ENCODE measurements at places on chromosomes 11 and 22.

DNA sequence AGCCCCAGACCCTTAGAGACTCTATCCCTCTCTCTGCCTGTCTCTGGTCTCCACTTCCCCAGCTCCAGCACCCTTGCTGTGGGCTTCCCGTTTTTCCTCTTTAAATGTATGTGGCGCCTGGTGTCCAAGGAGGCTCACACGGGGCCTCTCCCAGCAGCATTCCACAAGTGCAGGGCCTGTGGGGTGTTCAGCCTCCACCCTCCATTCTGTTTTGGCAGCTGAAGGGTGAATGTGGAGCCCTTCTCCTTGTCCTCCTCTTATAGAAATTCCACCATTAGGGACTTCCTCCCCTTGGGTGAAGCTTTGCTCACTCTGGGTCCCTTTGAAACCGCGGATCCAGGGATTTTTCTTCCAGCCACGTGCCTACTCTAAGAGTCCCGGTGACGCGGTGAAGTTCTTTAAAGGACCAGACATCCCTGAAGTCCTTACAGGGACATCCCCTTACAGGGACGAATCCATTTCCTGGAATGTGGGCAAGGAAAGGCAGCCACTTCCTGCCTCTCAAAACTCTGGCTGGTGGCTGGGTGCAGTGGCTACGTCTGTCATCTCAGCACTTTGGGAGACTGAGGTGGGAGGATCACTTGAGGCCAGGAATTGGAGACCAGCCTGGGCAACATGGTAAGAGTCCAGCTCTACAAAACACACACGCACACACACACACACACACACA is 1.6 kb upstream of the TSPAN18 start:
- DNase-seq: no peak

- DNase-seq: no peak
Measured at GRCh38 chr11:76119779-76120178, 86.5 kb downstream of the WNT11 start.

- peak; percentile 71 for DNase-seq
Measured at GRCh38 chr22:35150183-35151107, 84.5 kb downstream of the ISX start.

GRCh38 chr11:133821776-133822175 is 23.5 kb downstream of the SPATA19 start:
- peak; percentile 71 for DNase-seq

DNA sequence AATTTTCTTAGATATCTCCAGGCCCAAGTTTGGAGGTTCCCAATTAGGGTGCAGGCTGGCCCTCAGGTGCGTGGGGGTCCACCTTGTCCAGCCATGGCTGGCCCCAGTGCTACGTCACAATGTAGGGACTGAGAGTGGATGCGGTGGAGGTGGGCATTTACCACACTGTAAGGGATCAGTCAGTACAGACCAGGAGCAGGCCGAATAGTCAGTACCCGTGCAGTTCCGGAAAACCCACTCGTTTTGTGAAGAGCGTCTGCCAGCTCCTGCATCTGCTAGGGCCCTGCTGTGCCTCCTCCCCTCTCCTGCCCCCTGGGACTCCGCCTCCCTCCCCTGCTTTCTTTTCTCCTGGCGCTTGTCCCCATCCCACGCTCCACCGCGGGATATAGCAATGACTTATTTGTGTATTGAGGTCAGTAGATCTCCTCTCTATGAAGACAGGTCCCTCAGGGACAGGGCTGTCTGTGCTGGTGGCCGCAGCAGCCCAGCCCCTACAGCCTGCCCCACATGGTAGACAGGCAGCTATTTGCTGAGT is 50.4 kb upstream of the SEPTIN5 start:
- peak; percentile 73 for DNase-seq

GRCh38 chr11:48064306-48064705 is 83.9 kb downstream of the PTPRJ start:
- DNase-seq: no peak

GRCh38 chr22:25964961-25965730 is 204.1 kb upstream of the SEZ6L start:
- DNase-seq: no peak

DNA sequence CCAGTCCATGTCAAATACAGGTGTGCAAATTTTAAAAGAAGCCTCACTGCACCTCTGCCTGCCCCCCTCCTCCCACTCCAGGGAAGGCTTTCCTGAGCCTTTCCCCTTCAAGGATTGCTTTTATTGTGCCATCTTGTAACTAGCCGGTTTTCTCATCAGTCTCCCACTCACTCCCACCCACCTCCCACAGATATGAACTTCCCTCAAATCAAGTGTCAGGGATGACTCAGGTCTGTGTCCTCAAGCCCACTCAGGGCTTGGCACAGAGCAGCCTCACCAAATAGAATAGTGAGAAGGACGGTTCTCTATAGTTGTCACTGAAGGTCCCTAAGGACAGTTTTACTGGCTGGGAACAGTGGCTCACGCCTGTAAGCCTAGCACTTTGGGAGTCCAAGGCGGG is 43.0 kb downstream of the THAP12 start:
- DNase-seq: no peak

DNA sequence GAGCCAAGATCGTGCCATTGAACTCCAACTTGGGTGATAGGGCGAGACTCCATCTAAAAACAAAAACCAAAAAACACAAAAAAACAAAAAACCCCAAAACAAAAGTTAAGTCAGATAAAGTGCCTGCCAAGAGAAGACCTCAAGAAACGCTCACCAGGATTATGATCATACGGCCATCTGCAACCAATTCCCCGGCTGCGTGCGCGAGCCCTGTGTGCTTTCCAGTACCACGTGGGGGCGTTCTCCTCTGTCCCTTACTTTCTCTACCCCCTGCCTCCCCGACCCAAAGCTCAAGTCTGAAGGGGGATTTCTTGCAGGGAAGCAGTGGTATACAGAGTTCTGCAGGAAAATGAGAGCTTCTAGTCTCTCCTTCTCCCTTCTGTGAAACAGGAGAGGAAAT is 10.5 kb upstream of the RPS19BP1 start:
- no peak for DNase-seq

- DNase-seq: peak; percentile 70
Measured at GRCh38 chr11:19370100-19370861, 129.5 kb upstream of the E2F8 start.

DNA sequence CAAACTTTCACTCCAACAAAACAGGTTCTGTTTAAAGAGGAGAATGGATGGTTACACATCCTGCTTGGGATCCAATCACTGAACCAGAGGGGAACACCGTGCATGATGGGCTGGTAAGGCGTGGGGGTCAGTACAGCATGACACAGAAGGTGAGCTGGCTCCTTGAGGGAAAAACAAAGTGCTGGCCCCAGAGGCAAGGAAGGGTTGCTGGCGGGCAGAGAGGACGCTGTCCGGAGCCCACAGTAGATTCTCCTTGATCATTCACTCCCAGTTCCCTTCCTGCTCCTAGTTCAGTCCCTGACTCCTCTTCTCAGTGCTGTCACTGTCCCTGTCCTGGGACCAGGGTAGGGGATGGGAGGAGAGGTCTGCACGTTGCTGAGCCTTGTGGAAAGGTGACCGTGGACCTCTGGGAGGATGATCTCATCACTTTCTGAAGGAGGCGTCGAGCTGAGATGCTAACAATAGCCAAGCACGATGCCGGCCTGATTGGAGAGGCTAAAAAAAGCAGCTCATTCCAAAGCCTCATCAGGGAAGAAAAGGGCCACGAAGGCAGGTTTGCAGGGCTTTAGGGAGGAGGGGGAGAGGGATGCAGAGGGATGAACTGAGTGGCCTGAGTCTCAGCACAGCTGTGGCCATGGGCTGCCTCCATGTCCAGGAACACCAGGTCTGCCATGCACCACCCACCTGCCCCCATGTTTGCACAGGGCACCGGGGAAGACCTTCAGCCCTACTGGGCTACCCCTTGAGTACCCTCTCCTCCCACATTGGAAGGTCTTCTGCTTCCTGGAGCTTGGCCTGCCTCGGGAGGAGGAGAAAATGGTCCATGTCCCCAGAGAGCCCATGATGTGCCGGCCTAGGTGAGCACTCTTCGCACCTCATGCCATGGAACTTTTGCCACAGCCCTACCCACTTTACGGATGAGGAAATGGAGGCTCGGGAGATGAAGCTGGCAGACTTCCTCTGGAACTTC is 72.7 kb upstream of the RTL6 start:
- no peak for DNase-seq

GRCh38 chr22:49965091-49966040 is 4.8 kb downstream of the PIM3 start:
- peak; percentile 24 for DNase-seq

DNA sequence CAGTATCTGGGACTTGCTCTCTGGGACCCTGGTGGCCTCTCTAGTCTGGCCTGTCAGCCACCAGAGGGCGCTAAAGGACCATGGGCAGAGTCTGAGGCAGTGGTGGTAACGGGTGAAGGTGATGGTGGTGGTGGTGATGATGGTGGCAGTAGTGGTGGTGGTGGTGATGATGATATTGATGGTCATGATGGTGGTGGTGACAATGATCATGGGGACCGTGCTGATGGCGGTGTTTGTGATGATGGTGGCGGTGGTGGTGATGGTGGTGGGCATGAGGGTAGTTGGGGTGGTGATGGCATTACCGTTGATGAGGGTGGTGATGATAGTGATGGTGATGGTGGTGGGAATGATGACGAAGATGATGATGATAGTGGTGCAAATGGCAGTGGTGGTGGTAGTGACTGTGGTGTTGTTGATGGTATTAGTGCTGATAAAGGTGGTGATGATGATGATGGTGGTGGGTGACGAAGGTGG is 16.0 kb downstream of the TRPM5 start:
- DNase-seq: no peak

- DNase-seq: no peak
Measured at GRCh38 chr11:7905961-7906429, 25.1 kb downstream of the OR10A6 start.

DNA sequence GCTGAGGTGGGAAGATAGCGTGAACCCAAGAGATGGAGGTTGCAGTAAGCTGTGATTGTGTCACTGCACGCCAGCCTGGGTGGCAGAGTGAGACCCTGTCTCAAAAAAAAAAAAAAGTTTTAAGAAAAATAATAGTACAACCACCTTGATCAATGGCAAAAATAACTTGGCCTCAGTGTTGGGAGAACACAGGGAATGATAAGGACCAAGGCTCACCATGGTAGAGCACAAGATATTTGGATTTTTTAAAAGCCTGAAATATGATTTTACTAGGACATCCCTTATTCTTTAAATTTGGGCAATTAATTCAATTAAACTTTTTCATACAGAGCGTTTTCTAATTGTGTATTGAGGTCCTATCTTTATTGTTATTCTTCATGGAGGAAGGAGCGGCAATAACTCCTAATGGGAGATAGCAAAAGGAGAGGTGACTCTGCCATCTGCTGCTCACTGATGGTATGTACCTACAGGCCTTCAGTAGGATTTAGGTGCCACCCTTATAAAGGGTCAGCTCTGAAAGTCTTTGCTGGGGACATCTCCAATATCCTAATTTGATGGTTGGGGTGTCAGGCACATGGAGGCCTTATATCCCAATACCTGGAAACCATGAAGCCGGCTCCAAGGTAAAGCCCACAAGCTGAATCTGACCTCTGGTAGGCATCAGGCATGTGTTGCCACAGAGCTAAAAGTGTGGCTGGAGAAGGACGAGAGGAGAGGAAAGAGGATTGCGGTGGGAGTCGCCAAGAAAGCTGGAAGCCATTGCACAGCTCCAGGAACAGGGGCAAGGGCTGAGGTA is 21.9 kb upstream of the POLD3 start:
- DNase-seq: peak; percentile 38

DNA sequence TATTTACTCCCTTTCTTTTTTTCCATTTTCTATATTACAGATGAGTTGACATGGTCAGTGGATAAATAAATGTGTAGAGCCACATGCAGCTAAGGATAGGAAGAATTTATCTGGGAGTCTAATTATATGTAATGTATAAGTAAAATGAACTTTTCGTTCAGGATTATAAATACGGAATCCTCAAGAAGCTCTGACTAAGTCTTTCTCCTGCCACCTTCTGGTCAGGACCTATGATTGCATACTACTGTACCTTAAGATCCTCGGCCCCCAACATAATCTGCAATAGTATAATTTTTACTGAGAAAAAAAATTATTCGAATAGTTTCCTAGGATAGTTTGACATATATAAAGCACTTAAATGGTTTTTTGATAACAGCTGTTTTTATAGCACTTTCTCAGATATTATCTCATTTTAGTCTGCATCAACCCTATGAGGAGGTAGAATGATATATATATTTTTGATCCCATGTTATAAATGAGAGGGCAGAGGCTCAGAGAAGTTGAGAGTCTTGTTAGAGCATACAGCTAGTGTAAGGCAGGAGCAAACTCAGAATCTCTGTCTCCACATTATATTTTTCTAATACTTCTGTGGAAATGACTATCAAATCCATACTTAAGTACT is 36.1 kb downstream of the CCDC90B start:
- no peak for DNase-seq

DNA sequence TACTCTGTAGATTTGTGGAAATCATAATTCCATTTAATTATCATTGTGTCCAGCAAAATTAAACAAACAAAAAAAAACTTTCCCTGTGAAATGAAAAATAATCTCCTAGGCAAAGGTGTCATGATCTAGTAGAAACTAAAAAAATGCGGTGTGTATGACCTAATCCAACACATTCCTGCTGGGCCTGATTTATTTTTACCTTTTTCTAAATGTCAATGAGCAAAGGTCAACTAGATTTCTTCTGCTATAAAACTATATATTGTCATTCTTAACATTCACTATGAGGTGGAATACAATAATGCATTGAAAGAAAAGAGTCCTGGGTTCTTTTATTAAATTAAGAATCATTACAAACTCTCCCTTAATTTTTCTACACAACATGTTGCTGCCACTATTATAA is 57.1 kb upstream of the MN1 start:
- no peak for DNase-seq

DNA sequence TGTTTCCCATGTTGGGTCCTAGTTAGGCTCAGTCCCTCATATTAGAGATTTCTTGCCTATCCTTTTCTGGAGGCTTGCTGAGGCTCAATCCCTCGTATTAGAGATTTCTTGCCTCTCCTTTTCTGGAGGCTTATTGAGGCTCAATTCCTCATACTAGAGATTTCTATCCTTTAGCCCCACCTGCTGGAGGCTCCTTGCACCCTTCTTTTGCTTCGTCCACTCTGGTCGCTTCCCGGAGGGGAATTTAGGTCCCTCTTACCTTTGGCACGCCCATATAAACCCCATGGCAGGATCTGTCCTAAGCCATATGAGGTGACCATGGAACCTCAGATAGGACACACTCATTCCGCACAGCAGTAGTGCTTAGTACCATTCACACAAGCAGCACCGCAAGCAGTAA is 15.9 kb downstream of the CYP2D6 start:
- DNase-seq: no peak
